ENCODE measurements at places on chromosomes 2 and 18. TPM values are rescaled to one million over a fixed set of nuclear protein-coding genes. Genes with fewer than 3 reads are reported as not detected.

GRCh38 chr2:223612501-223612900 is 10.3 kb upstream of the SCG2 start:
- DNase-seq: peak; percentile 19

DNA sequence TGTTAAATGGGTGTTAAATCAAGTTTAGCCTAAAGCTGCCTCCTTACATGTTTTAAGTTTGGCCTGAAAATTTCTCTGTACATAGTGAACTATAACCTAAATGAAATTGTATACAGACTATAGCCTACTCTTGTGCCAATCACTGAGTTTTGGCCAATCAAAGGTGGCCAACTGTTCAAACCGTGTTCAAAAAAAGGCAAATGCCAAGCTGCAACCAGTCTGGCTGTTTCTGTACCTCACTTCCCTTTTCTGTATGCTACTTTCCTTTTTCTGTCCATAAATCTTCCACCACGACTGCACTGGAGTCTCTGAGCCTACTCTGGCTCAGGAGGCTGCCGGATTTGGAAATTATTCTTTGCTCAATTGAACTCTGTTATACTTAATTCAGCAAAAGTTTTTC is 121.0 kb downstream of the SPOPL start:
- no peak for DNase-seq

GRCh38 chr2:83578405-83578804 is 880.7 kb downstream of the SUCLG1 start:
- DNase-seq: no peak

MALL gene
- total RNA-seq: 2.4 TPM

DNA sequence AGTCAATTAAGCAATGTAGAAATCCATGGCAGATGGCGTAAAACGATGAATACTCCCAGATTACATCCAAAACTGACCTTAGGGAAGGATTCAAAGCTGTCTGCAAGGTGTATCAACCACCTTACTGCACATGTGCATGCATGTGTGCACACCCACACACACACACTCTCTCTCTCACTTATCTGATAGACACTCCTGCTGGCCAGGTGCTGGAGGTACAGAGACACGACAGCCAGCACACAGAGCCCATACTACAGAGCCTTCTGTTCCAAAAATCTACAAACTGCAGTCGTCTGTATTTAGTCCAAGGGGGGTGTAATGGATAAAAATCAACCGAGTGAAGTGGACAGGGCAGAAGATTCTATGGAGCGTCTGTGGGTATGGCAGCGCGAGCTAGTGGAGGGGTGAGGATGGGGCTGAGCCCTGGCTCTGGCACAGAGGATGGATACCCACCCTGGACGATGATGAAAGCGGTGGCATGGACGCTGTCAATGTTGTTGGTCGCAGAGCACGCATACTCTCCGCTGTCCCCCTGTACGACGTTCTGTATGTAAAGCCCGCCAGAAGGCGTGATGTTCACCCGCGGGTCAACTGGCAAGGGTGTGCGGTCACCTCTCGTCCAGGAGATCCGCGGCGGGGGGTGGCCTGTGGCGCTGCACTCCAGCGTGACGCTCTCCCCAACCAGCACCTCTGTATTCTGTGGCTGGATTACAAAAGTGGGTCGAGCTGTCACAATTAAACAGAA is 78.4 kb downstream of the PXDN start:
- DNase-seq: no peak

GRCh38 chr2:66030553-66030952 is 404.4 kb upstream of the MEIS1 start:
- DNase-seq: no peak

GDF7 gene
- total RNA-seq: 0.45 TPM

RBM43 gene
- 3.8 TPM for total RNA-seq

SCN3A gene
- 139 TPM for total RNA-seq

DNA sequence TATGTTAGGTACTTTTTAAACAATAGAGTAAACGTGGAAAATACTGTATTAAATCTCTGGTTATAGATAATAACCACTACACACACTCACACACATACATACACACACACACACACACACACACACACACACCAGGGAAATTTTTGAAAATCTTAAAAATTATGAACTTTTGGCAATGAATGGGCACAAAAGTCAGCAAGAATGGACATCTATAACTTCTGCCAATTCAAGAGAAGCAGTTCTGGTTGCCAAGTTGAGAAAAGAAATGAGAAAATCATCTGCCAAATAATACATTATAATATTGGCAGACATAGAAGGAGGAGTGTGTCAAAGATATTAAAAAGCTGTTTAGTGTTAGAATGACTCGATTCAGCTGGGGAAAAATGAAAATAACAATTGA is 42.9 kb upstream of the TMEM178A start:
- DNase-seq: no peak

GRCh38 chr2:199136681-199137080 is 321.1 kb downstream of the SATB2 start:
- DNase-seq: no peak

DNA sequence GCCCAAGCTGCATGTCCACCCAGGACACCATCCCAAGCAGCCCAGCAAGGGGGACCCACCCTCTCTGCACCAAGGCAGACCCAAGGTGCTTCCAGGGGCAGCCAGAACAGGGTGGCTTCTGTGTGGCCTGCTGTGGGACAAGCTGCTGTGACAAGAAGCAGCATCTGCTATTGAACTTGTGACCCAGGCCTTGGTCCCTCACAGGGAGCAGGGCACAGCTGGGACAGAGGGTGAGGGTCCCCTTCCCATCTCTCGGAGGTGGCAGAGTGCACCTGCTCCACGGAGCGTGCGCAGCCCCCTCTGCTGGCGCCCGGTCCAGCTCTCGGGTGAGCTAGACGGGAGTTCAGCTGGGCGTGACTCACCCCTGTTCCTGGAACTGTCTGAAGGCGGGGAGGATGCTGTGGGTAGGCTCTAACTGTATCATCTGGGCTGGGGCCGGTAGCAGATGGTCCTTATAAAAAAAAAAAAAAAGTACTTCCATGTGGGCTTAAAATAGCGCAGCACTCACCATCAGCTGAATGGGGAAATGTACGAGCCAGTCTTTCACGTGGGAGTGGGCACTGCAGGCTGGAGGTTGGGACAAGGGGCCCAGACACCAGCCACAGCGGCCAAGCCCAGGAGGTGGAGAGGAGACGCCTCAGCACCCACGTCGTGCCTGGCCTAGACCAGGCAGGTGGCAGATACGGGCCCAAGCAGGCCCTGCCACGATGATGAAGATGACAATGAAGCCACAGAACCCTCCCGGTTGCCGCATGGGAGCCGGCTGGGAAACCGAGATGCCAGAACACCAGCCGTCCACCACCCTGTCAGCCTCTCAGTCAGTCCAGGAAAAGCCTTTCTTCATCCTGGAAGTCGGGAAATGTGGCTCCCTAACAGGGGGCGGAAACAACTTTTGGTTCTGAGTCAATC is 136.8 kb upstream of the ID2 start:
- DNase-seq: peak; percentile 51

- DNase-seq: no peak
Measured at GRCh38 chr2:11683966-11684365, 14.0 kb upstream of the NTSR2 start.

MYO5B gene
- total RNA-seq: 5.5 TPM

DNA sequence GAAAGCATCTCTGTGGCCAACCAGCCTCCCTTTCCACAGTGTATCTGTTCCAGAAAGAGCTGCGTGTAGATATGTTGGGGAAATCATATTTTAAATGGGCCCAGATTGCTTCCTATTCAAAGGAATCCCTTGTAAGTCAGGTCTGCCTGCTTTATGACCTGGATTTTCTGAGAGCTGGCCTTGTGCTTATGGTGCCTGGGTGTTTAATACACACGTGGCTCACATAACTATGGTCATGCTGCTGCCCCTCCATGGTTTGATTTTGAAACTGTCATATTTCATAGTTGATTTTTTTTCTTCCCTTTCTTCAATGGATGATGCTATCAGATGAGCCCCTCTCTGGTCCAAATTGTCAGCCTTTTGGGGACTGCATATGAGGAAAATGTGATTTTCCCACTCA is 111.5 kb upstream of the CNGA3 start:
- peak; percentile 27 for DNase-seq

GRCh38 chr2:102770506-102770905 is 8.7 kb downstream of the TMEM182 start:
- no peak for DNase-seq

GRCh38 chr18:63869374-63869773 is 18.1 kb upstream of the SERPINB2 start:
- DNase-seq: no peak

- no peak for DNase-seq
Measured at GRCh38 chr2:226187156-226187555, 612.5 kb downstream of the IRS1 start.

TMEM247 gene
- not detected for total RNA-seq

DNA sequence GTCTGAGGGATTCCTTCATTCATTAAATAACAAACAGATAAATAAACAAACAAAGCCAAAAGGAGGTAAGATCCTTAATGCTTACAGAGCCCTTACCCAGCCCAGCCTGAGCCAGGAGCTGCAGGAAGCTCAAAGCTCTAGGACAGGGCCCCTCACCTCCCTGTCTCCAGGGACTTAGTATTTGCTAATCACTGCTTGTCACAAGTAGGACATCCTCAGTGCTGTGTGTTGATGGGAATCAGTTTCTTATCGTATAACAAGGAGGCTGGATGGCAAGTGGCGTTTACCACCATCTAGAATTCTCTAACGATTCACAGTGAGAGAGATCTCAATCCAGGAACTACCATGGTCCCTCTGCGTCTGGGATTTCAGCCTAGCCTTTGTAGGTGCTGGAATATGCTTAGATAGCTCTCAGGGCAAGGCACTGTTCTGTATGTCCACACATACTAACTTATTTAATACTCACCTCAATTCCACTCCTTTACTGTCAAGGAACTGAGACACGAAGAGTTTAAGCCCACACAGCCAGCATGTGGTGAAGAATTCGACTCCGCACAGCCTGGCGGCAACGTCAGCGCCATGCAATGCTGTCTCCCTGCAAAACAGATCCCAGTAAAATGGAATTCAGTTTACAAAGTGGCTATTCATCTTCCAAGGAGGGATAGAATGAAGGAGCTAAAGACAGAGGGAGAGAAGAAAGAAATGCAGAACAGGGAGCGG is 164.8 kb downstream of the MYCN start:
- DNase-seq: no peak

NEU2 gene
- total RNA-seq: not detected

DNA sequence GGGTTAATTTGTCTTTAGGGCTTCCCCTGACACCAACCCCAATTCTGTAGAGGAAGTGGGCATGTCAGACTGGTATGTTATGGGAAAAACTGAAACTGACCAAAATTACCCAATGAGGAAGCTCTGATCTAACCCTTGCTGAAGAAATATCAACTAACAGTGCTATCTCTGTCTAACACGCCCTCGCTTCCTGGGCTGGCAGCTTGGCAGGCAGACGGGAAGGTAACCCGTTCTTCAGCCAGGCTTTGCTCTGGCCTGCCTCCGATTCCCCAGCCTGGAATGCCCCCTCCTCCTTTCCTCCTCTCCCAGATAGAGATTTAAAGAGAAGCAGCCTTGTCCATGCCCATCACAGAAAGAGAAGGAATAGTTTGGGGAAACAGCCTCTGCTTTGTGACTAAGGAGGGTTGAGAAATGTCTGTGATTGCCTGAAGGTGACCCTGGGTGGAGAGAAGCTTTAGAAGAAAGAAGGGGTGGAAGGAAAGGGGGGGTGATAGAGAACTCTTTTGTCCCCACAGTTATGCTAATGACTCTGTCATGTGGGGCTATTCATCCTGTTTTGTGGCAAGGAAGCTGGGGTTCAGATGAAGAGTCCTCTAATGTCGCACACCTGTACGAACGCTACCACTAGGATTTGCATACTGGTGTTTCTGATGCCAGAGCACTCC is 15.4 kb downstream of the HK2 start:
- DNase-seq: no peak

PRKAG3 gene
- total RNA-seq: not detected

DNA sequence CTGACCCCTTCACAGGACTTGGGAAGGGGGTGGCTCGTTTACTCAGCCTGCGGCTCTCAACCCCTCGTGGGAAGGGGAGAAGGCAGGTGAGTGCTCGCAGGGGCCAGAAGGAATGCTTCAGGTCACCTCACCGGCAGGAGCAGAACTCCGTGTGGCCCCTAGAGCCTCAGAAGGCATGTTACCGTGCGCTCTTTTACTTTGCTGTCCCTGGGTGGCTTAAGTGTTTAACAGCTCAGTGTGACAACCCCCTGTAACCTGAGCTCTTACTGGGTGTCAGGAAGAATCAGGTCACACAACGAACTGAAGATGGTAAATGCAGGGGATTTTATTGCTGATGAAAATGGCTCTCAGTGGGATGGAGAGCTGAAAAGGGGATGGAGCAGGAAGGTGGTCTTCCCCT is 1235.4 kb downstream of the LRP1B start:
- no peak for DNase-seq

FBXO36 gene
- total RNA-seq: 8.1 TPM

- DNase-seq: no peak
Measured at GRCh38 chr18:78378983-78379382, 600.6 kb upstream of the SALL3 start.

DNA sequence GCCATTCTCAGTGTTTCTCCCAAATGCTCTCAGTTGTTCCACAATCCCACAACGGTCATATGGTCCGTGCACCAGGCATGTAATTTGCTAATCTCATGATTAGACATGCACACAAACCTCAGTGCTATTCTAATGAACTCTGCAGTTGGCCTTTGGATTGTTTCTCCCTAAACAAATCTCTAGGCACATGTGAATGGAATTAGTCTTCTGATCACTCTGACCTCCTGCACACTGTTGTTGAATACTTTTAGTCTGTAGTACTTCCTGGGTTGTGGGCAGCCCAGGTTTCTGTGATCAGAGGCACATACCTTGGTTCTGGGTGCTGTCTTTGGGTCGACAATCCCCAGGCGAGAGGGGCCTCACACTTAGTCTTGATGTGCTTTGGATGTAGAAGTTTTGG is 498.7 kb upstream of the SPRED2 start:
- DNase-seq: no peak

GRCh38 chr2:35871672-35872071 is 483.9 kb upstream of the CRIM1 start:
- DNase-seq: no peak

DRC1 gene
- total RNA-seq: 2.6 TPM

CHRND gene
- 0.18 TPM for total RNA-seq

- DNase-seq: no peak
Measured at GRCh38 chr2:239015901-239016675, 168.2 kb downstream of the TWIST2 start.

CXCR2 gene
- total RNA-seq: not detected

DNA sequence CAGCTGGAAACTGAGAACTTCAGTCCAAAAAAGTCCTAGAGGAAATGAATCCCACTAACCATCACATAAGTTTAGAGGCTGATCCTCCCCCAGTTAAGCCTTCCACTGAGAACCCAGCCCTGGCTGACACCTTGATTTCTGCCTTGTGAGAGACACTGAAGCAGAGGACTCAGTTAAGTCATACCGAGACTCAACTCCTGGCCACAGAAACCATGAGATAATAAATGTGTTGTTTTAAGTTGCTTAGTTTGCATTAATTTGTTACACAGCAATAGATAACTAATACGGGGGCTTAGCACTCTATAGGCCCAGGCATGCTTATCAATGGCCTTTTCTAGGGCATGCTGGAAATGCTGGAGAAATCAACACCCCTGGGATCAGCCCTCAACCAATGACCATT is 3.4 kb upstream of the ADD2 start:
- no peak for DNase-seq

- DNase-seq: no peak
Measured at GRCh38 chr2:7813541-7814292, 868.1 kb upstream of the ID2 start.

WNT10A gene
- total RNA-seq: 0.27 TPM

- DNase-seq: no peak
Measured at GRCh38 chr2:19819097-19820065, 82.4 kb downstream of the TTC32 start.

GRCh38 chr2:72579591-72580180 is 246.1 kb downstream of the EXOC6B start:
- DNase-seq: peak; percentile 24

GRCh38 chr2:152278526-152278925 is 56.4 kb upstream of the FMNL2 start:
- DNase-seq: no peak

PLEK gene
- 2.7 TPM for total RNA-seq
